ENCODE measurements at places on chromosomes 7 and 10.

GRCh38 chr7:149680331-149681025 is 92.9 kb downstream of the ZNF467 start:
- no peak for DNase-seq

GRCh38 chr10:128710098-128710797 is 584.0 kb upstream of the MKI67 start:
- DNase-seq: no peak

GRCh38 chr7:3453398-3453797 is 152.3 kb downstream of the SDK1 start:
- DNase-seq: no peak

DNA sequence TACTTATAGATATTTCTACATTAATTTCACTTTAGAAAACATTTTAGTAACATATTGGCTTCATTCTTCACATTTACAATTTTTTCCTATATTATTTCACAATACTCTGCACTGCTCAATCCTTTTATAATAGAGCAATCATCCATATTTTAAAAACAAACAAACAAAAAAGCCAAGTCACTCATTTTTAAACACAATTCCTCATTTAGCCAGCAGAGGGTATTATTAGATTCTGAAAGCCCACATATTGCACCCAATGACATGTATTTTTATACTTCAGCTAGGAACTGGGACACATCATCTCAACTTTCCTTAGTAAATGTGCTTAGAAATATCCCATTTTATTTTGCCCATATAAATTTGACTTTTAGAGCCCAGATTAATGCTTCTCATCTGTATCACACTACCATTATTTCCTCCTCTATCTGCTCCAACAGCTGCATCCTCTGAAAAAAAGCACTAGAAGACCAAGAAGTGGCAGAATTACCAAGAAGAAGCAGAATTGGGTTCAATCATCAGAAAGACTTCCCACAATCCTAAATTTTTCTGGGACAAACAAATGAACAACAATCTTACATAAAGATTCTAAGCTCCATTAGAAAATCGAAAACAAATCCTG is 29.5 kb downstream of the CTNNA3 start:
- no peak for DNase-seq

DNA sequence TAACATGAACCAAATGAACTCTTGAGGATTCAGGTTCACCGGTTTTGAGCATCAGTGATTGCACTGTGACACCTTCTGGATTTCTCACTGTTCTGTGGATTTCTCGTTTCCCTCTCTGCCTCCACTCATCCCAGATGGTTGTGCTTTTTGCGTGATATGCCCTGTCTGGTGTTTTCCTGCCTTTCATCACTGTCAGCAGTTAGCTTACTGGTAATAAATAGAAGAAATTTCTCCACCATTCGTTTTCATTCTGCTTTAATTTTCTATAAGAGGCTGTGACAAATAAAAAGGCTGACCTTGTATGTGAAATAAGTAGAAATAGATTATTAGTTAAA is 16.2 kb downstream of the BPGM start:
- no peak for DNase-seq

GRCh38 chr10:35300063-35300699 is 36.1 kb upstream of the CCNY start:
- peak; percentile 33 for DNase-seq

DNA sequence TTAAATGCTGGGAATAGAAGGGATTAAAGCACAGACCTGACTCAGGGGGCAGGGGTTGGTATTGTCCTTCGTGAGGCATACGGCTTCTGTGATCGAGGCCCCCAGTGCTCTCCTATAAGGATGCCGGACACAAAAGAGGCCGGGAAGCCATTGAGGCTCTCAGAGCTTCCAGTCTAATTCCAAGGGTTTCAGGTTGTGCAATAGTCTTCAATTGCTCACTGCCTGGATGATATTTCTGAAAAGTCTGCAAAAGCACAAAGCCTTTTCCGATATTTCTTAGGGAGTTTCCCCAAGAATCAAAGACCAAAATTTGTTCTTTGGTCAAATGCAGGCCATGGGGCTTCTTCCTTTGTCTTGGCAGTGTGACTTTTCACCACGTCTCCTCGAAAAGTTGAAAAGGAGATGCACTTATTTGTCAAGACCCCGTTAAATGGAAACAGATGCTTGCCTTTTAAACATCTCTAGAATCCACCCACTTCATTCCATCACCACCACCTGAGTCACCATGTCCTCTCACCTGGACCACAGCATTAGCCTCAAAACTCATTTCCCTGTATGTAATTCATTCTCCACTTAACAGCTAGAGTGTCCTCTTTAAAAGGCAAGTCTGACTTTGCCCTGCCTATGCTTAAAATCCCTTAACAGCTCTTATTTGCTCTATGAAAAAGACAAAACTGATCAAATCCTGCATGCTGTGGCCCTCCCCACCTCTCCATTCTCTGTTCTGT is 134.8 kb upstream of the NAMPT start:
- DNase-seq: no peak

- DNase-seq: no peak
Measured at GRCh38 chr7:159028508-159029401, 115.9 kb downstream of the VIPR2 start.

GRCh38 chr10:84820120-84820519 is 491.7 kb downstream of the CCSER2 start:
- DNase-seq: peak; percentile 41

- no peak for DNase-seq
Measured at GRCh38 chr7:24143547-24143946, 140.4 kb upstream of the NPY start.

DNA sequence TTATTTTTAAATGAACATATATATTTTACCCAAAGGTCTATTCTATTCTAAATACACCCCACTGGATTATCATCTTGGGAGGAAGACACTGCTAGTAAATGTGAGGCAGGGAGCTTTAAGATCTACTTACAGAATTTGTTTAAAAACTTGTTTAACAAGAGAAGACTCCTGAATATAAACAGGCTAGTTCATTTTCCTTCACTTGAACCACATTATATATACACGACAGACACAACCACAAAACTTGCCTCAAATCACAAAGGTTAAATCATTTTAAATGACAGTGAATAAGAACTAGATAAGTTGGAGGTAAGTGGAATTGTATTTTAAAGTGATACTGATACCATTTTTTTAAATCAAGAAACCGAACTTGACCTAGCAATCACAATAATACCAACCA is 109.2 kb downstream of the ATE1 start:
- DNase-seq: no peak

DNA sequence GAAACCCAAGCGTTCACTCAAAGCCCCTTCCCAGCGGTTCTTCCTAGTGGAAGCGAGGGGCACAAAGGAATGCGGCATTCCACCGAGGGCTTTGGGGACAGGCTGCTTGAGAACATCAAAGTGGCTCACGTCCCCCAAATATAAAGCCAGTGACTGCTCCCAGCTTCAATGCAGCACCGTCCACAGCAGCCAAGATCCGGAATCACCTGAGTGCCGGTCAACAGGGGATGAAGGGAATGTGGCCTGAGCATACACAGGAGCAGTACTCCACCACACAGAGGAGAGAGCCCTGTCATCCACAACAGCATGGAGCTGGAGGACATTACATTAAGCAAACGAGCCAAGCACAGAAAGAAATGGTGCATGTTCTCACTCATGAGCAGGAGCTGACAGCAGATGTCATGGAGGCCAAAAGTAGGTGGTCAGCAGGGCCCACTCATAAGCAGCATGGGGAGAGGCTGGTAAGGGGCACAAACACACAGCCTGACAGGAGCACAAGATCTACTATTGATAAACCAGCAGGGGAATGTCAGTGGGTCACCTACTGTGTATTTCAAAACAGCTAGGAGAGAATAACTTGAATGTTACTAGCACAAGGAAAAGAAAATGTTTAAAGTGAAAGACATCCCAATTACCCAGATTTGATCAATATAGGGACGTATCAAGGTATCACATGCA is 79.5 kb downstream of the DIP2C start:
- DNase-seq: no peak

- no peak for DNase-seq
Measured at GRCh38 chr10:56255298-56255697, 105.8 kb downstream of the ZWINT start.

GRCh38 chr7:24767878-24768569 is 10.8 kb upstream of the GSDME start:
- no peak for DNase-seq

DNA sequence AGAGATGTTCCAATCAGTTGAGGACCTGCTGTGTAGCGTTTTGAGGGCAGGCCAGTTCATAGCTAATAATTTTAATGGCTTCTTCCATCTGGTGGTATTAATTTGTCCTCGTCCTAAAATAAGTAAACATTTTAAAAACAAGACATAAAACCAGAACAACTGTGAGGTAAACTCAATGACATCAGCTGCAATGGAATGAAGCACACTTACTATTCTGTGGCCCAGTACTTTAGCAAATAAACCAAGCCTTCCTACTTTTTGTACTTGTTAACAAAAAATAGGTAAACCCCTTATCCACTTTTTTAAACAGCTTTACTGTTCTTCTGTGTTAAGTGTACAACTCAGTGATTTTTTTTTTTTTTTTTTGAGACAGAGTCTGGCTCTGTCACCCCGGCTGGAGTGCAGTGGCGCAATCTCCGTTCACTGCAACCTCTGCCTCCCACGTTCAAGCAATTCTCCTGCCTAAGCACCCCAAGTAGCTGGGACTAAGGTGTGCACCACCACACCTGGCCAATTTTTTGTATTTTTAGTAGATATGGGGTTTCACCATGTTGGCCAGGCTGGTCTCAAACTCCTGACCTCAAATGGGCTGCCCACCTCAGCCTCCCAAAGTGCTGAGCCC is 28.9 kb upstream of the FZD1 start:
- no peak for DNase-seq

DNA sequence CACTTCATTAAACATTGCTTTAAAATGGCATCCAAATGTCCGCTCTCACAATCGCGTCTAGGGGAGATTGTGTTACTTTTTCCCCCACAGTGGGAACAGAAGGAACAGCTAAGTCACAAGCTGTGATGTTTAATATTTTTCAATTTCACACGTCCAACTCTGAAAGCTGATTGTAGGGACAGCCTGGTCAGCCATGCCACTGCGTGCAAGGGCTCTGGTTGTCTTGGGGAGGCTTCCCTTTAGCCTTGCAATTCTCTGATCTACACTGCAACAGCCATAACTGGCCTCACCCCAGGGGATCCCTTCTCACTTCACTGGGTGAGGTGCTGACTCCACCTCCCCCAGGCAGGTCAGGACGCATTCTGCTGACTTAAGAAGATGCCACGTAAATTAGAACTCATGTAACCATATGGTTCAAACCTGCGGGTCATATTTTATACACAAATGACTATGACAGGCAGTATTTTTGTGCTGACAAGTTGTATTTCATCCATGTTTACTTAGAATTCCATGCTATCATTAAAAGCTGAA is 425.2 kb upstream of the NFE2L3 start:
- no peak for DNase-seq

DNA sequence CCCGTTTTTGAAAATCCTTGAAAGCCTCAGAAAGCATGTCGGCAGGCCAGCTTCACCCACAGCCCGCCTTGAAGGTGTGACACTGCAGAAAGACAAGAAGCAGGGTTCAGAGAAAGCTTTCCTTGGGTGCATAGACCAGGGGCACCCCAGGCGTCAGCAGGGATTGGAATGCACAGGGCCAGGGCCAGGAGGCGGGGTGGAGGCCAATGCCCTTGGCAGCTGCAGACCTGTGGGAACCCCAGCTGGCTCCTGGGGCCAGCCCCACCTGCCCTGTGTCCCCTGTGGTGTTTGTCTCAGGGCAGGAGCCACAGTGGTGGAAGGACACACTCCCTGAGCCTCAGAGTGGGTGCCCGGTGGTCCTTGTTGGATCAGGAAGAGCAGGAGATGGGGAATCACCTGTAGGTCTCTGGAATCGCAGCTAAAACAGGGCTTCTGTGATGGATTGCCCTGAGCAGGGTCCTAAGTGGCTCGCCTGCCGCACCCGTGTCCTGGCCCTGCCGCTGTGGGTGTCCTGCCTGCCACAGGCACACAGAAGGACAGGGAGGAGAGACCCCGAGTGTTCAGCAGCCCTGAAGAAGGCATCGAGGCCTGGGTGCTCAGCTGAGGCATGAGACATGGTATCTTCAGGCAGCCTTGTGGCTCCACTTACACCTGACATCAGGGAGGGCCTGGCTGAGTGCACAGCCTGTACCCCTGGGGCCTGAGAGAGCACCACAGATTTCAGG is 32.5 kb downstream of the ANXA8 start:
- DNase-seq: peak; percentile 30

GRCh38 chr7:132381742-132382472 is 194.4 kb downstream of the PLXNA4 start:
- DNase-seq: no peak

- no peak for DNase-seq
Measured at GRCh38 chr10:89296220-89296648, 5.6 kb upstream of the IFIT2 start.

DNA sequence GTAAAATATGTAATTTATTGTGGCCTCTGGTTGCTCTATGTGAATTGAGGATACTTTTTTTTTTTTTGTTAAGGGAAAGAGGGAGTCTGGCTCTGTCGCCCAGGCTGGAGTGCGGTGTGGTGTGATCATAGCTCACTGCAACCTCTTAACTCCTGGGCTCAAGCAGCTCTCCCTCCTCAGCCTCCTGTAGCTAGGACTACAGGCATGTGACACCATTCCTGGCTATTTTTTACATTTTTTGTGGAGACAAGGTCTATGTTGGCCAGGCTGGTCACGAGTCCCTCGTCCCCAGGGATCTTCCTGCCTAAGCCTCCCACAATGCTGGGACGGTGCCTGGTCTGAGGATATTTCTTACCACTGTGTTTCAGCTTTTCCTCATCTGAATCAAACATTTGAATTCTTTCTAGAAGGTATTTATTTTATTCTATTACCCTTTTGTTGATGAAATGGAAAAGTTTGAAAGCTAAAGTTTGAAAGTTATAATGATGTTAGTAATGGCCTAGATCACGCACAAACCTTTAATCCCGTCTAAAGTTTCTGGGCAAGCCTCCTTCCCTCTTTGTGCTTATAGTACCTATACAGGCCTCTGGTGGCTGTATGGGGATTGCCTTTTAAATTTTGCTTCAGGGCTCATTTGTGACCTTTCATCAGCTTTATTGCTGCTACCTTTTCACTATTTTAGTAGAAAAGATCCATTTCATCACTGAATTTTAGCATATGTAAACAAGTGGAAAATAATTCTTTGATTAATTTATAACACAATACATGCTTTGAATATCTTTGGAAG is 2.0 kb downstream of the IFRD1 start:
- peak; percentile 33 for DNase-seq

GRCh38 chr10:102633848-102634247 is 10.4 kb upstream of the TRIM8 start:
- no peak for DNase-seq

DNA sequence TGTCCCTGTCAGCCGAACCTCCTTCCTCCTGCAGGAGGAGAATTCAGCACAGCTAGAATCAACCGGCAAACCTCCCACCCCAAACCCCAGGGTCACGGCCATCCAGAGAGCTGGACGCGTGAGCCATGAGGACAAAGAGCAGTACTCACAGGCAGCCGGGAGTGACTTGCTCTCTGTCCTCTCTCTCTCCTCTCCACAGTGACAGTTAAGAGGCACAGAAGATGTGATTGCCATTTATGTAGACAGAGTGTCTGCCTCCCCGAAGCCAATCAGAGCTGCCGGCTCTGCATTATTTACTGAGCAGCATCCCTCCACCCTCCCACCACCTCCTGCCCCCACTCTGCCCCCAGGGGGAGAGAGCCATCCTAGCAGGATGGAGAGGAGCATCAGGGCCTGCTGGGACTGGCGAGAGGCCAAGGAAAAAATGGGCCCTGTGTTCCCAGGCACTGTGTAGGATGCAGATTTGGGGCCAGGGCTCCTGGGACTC is 4.3 kb downstream of the DDC start:
- DNase-seq: no peak
